ENCODE measurements at places on chromosomes 6 and 20.

GRCh38 chr20:41398408-41398807 is 31.8 kb upstream of the EMILIN3 start:
- no peak for DNase-seq

GRCh38 chr6:21264288-21265033 is 329.1 kb upstream of the SOX4 start:
- DNase-seq: no peak

- no peak for DNase-seq
Observed at GRCh38 chr20:11581271-11581670, 336.4 kb upstream of the BTBD3 start.

- DNase-seq: no peak
Observed at GRCh38 chr6:11771473-11772048, 7.0 kb downstream of the ADTRP start.

DNA sequence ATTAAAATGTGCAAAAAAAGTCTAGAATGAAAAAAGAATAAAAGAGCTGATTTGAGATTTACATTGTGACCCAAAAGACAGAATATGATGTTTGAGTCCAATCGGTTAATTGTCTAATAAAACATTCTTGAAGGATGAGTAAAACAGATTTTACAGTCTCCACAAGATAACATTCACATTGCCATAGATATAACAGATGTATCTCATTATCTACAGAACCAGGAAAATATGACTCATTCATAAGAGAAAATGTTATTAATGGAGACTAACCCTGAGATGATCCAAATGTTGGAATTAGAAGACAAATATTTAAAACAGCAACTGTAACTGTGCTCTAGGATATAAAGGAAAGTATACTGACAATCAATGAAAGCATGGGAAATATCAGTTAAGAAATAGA is 141.7 kb downstream of the RFX6 start:
- no peak for DNase-seq

GRCh38 chr6:47042275-47042791 is at the start of gene ADGRF1:
TSS of gene ADGRF1 (minus strand) at chr6:47042332. CDS start at chr6:47029061, 13,271 bp downstream.
- DNase-seq: no peak

GRCh38 chr6:17012421-17013225 is 89.2 kb upstream of the STMND1 start:
- DNase-seq: no peak

DNA sequence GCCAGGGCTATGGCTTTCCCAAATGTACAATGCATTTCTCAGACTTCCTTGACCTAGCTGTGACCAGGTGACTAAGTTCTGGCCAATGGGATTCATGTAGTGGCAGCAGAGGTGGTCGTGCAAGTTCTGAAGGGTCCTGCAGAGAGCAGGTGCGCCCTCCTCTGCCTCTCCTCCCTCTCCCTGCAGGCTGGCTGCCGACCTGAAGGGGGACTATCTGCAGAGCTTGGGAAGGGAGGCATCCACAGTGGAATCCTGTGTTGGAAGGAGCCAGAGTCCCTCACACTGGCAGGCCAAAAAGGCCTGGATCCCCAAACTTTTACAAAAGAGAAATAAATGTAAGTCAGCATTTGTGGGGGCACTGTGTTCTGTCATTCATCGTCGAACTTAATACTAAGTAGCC is 66.6 kb downstream of the CDH26 start:
- DNase-seq: no peak

GRCh38 chr20:7903429-7903828 is 36.8 kb downstream of the HAO1 start:
- no peak for DNase-seq

- no peak for DNase-seq
Observed at GRCh38 chr6:138278326-138278725, 60.0 kb upstream of the PBOV1 start.

- no peak for DNase-seq
Observed at GRCh38 chr20:57772349-57772964, 62.6 kb upstream of the PMEPA1 start.

DNA sequence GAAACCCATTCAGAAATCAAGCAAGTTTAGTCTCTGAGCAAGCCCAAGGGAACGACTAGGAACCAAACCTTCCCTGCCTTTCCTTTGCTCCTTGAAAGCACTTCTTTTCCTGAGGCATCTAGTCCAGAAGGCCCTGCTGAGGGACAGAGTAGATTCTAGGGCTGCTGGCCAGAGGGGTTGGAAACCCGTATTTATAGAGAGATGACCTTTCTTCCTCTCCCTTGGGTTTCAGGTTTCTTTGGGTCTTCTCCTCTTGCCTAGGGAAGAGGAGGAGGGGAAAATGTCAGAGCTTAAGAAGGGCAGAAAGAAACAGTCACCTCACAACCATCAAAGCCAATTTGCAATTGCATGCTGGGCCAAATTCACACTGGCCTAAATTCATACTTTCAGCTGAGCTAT is 5.8 kb downstream of the APOBEC2 start:
- no peak for DNase-seq
